Activated T-helper 1 cell treated with anti-CD3 and anti-CD28 coated beads, Interleukin-12 subunit alpha, Interleukin-12 subunit beta, Interleukin-2, Interleukin-4 antibody, amounts not matched to agents 30 ng/mL and 10 ng/mL and 1 ng/mL, durations not matched to agents 14 hours and 24 hours and 36 hours (primary cell): ENCODE measurements at places on chromosomes 1 and 21.

- no peak for DNase-seq
Measured at GRCh38 chr21:38637161-38637560, 138.9 kb upstream of the ERG start.

- DNase-seq, result no peak
Measured at GRCh38 chr1:64921771-64922170, 44.6 kb downstream of the JAK1 start.

- no peak for DNase-seq
Measured at GRCh38 chr1:94270801-94271203, 33.4 kb upstream of the ARHGAP29 start.

- peak; percentile 49 for DNase-seq
Measured at GRCh38 chr1:1616045-1616790, 918 bp downstream of the MIB2 start.

DNA sequence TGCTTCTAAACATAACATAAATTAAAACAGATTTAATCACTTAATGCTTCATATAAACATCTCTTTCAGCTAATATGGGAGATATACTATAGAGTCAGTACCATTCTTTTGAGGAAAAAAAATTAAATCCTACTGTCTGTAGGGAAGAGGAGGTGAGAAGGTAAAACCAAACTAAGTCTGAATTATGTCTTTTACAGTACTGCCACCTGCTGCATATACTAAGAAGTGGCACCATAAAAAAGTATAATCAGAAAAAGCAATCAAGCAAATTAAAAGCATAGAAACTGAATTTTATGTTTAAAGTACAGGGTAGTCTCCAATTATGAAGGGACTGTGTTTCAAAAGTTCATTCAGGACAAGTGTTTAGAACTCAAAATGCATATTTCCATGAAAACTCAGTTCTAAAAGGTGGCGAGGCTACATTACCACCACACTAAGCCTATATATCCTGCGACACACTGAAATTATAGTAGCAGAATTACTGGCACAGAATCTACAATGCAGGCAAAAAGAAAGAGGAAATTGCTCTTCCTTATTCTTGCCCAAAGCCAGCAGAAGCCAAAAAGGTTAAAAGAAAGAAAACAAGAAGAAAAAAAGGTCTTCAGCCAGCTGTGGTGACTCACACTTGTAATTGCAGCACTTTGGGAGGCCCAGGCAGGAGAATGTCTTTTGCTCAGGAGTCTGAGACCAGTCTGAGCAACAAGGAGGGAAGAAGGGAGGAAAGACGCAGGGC lies 9.0 kb downstream of the NSL1 start:
- DNase-seq, result no peak

DNA sequence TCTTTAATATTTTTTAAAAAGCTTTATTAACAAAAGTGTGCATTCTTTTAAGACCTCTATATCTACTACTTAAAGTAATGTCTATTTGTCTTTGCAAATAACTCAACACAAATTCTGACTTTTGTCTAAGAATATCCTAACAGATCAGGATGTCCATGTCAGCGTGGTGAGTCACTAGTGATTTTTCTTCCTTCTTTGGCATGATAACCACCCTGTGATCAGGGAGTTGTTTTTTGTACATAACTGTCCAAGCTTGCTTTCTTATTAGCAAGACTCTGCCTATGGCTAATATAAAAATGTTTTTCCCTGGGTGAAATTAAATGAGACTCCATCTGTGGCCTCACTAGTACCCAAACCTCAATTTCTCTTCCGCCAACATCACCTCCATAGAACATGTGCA lies 688.9 kb upstream of the ADGRL2 start:
- DNase-seq, result no peak

- no peak for DNase-seq
Measured at GRCh38 chr1:38852780-38853179, 6.8 kb downstream of the RRAGC start.

- no peak for DNase-seq
Measured at GRCh38 chr1:161198897-161199431, at the start of gene ADAMTS4. Gene ADAMTS4 (minus strand): TSS chr1:161199054. CDS start chr1:161198627, 427 bp downstream.

DNA sequence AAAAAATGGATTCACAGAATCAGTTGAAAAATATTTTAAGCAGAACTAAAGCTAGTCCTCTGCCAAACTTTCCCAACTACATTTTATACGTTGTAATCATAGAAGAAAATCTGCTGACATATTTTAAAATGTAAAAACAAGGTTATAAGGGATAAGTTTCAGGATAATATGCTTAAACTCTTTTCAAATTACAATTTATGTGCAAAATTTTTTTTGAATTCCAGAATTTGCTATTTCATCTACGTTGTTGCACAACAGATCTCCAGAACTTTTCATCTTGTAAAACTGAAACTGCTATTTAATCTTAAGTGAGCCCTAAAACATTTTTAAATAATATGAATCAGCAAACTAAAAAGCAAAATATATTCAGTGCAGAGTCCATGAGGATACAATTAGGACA lies 5.9 kb downstream of the EDEM3 start:
- no peak for DNase-seq

- DNase-seq, result no peak
Measured at GRCh38 chr1:53567851-53568250, 108.7 kb downstream of the DMRTB1 start.

DNA sequence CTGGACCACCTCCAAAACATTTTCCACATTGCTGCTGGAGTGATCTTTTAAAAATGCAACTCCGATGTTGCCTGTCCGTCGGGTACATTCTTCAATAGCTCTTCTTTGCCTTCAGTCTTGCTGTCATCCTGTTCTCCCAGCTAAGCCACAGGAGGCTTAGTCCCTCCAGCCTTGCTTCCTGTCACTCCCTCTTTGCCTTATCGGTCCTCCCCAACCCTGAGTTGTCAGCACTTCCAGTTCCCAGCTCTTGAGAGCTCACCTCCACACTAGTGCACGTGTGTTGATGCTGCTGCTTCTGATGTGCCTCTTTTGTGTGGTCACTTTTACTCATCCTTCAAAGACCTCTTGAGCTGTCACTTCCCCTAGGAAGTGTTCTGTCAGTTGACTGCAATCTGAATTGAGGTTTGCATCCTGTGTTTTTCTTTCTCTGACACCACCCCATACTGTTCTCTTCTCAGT lies 15.3 kb downstream of the UCK2 start:
- DNase-seq, result no peak

DNA sequence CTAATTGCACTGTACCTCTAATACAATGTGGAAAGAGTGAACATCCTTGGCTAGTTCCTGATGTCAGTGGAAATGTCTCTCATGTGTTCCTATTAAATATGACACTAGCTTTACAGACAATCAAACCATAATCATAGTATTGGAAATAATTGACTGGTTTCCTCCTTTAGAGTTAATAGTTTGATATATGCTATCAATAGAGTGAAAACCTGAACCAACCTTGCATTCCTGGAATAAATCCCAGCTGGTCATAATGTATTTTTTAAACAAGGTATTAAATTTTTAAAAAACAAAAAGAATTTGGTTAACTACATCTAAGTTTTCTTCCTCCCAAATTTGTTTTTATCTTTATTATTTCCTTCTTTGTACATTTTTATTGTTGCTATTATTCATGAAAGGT lies 226.1 kb downstream of the SLC45A1 start:
- DNase-seq, result no peak

DNA sequence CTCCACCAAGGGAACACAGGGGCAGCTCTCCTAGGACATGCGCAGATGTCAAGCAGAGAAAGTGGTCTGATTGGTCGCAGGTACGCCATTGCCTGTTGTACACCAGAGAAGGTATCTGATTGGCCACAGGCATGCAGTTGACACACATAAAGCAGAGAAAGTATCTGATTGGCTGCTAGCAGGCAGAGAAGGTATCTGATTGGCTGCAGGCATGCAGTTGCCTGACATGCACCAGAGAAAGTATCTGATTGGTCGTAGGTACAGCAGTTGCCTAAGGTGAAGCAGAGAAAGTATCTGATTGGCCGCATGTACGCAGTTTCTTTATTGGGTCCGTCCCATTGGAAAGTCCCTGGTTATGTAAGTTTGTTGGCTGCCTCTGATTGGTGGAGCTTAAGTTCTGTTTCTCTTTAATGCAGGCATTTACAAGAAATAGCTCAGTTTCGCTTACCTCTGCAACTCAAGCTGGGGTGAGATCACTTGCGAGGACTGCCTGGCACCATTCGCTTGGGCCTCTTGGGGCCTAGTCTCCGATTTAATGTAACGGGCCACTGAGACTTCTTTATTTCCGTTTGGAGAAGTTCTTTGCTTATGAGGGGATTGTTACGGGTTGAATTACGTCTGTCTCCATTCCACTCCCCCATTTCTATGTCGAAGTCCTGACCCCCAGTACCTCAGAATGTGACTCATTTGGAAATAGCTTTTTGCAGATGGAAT lies 74.2 kb downstream of the SIK1 start:
- peak; percentile 37 for DNase-seq

- no peak for DNase-seq
Measured at GRCh38 chr1:33408093-33408436, 22.8 kb downstream of the PHC2 start.

GRCh38 chr1:156676114-156676819 lies 940 bp downstream of the NES start:
- DNase-seq, result no peak

- no peak for DNase-seq
Measured at GRCh38 chr1:1537626-1538250, 2.7 kb downstream of the TMEM240 start.

DNA sequence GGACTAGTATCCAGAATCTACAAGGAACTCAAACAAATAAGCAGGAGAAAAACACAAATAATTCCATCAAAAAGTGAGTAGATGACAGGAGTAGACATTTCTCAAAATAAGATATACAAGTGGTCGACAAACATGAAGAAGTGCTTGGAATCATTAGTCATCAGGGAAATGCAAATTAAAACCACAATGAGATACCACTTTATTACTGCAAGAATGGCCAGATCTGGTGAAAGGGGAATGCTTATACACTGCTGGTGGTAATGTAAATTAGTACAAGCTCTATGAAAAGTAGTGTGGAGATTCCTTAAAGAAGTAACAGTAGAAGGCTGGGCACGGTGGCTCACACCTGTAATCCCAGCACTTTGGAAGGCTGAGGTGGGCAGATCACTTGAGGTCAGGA lies 73.8 kb downstream of the POU2F1 start:
- DNase-seq, result no peak

GRCh38 chr1:210855440-210855839 lies 278.5 kb downstream of the KCNH1 start:
- no peak for DNase-seq

GRCh38 chr1:46173361-46173856 lies 1.5 kb upstream of the TSPAN1 start:
- DNase-seq, result no peak

DNA sequence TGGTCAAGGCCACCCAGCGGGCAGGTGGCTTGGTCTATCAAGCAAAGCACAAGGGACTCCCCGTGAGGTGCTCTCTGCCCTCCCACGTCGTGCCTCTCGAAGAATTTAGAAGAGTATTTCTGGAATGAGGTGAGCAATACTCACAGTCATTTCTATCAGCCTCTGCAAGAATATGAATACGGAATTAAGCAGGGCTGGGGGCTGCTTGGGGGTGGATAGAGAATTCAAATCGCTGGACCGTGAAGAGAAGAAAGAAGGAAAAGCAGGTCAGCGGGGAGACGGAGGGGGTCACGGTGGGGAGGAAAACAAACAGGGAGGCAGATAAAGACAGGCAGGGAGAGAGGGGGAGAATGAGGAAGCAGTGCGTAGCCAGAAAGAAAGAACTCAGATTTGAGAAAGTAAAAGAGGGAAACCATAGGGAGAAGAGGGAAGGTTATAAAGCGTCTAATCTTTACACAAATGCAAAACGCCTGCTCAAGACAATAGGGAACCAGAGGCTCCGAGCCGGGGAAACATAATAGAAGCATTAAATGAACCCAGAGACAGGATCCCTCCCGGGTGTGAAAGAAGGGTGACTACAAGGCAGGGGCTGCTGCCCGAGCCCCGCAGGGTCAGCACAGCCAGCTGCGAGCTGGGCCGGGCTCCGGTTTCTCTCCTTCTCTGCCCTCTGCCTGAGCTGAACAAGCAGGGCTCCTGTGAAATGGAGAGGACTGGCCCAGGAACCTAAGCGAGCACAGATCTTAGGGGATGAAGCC lies 2.1 kb upstream of the EDN2 start:
- DNase-seq, result no peak

- DNase-seq, result peak; percentile 37
Measured at GRCh38 chr1:44305962-44306422, 49.1 kb downstream of the ERI3 start.

- DNase-seq, result peak; percentile 41
Measured at GRCh38 chr1:204493984-204494280, 673 bp downstream of the PIK3C2B start.
